Activated T-helper 17 cell treated with anti-CD3 and anti-CD28 coated beads, Interleukin-2, amount 50 U/mL, for 72 hours (primary cell): ENCODE measurements at places on chromosomes 13 and 19.

- no peak for ATAC-seq
Observed at GRCh38 chr19:16586991-16587832, 15.0 kb upstream of the SLC35E1 start.

- no peak for ATAC-seq
Observed at GRCh38 chr13:83613524-83613923, 268.8 kb downstream of the SLITRK1 start.

DNA sequence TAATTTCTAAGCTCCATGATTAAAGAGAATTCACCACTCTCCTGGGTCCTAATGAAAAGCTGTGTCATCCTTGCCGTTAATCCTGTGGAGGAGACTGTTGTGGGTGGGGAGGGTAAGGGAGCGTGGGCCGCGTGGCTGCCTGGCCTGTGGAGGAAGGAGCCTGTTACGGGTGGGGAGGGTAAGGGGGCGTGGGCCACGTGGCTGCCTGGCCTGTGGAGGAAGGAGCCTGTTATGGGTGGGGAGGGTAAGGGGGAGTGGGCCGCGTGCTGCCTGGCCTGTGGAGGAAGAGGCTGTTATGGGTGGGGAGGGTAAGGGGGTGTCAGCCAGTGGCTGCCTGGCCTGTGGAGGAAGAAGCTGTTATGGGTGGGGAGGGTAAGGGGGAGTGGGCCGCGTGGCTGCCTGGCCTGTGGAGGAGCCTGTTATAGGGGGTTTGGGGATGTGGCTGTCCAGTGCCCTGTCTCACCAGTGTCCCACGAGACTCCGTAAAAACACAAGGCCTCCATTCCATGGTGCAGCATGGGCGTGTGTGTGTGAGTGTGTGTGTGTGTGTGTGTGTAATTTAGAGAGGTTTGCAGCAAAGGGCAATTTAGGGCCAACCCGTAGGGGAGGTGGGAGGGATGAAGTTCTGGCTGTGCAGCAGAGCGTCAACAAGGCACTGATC, 15.6 kb upstream of the DCUN1D2 start:
- ATAC-seq = no peak

GRCh38 chr13:77269141-77269540, 57.8 kb downstream of the MYCBP2 start:
- ATAC-seq = no peak

DNA sequence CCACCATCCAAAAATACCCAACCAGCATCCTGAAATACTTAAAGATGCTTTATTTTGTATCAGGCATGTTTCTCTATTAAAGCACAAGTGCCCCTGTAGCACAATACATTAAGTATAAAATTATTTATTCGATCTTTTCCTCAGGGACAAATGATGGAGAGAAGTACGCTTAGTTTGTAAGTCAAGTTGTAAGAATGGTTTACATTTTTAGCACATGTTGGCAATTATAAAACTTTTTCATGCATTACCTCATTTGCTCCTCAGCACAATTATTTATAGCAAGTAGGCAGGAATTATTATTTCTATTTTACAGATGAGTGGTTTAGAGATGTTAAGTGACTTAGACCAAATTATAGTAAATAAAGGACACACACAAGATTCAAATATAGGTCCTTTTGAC, 232.6 kb upstream of the HTR2A start:
- ATAC-seq = no peak

DNA sequence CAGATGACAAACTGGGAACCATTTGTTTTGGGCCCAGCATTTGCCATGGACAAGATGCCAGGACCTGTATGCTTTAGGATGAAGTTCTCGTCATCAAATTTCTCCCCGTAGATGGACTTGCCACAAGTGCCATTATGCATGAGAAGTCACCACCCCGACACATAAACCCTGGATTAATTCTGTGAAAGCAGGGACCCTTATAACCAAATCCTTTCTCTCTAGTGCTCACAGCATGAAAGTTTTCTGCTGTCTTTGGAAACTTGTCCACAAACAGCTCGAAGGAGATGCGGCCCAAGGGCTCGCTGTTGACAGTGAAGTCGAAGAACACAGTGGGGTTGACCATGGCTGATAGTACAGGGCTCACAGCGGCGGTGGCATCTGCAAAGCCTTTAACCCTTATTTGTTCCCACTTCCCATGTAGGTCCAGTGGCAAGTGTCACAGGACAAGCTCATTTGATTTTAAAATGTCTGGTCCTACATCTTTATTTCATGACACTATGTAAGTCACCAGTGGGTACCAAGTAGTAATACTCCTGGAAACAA, 75.2 kb upstream of the MIR17HG start:
- no peak for ATAC-seq

DNA sequence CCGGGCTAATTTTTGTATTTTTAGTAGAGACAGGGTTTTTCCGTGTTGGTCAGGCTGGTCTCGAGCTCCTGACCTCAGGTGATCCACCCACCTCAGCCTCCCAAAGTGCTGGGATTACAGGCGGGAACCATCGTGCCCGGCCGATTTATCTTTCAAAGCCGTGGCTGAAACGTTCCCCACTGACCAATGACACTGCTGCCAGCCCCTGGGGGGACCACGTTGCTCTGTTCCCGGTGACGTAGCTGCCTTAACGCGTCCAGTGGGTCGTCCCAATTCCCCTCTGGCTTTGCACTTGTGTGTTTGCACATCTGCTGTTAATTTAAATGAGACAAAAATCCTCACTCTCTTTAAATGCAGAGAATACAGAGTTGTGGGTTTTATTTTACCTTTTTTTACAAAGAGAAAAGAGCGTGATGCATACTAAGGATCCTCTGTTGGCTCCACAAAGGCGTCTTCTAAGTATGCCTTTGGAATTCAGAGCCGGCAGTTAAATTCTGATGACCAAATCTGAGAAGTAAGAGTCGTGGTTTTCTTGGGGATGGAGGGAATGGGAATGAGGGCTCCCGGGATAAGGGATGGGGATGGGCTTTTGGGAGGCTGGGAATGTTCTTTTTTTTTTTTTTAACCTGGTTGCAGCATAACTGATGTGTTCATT, 18.6 kb upstream of the LMTK3 start:
- ATAC-seq = no peak

GRCh38 chr19:55437410-55437809, 5.7 kb downstream of the SHISA7 start:
- ATAC-seq = no peak

DNA sequence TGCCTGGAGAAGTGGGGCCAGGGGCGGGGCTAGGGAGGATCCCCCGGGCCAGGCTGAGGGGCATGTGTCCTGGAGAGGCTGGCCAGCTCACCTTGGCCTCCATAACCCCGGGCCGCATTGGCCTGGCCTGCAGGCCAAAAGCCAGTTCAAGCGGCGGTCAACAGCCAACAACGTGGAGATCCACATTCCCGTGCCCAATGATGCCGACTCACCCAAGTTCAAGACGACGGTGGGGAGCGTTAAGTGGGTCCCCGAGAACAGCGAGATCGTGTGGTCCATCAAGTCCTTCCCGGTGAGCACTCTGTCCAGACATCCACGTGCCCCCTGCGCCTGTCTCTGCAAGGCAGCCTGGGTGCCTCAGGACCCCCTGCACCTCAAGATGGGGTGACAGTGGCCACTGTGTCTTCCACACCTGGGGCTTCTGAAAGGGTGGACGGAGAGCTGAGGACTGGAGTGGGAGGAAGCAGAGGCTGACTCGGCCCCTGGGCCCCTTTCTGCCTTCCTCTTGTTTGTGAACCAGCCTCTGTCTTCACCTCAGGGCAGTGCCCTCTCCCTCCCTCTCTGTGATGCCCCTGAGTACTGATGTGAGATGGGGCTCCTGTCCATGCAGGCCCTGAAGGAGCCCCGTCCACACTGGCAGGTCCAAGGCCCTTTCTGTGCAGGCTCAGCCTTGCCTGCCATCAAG, 31.1 kb downstream of the AP1M1 start:
- ATAC-seq = no peak

DNA sequence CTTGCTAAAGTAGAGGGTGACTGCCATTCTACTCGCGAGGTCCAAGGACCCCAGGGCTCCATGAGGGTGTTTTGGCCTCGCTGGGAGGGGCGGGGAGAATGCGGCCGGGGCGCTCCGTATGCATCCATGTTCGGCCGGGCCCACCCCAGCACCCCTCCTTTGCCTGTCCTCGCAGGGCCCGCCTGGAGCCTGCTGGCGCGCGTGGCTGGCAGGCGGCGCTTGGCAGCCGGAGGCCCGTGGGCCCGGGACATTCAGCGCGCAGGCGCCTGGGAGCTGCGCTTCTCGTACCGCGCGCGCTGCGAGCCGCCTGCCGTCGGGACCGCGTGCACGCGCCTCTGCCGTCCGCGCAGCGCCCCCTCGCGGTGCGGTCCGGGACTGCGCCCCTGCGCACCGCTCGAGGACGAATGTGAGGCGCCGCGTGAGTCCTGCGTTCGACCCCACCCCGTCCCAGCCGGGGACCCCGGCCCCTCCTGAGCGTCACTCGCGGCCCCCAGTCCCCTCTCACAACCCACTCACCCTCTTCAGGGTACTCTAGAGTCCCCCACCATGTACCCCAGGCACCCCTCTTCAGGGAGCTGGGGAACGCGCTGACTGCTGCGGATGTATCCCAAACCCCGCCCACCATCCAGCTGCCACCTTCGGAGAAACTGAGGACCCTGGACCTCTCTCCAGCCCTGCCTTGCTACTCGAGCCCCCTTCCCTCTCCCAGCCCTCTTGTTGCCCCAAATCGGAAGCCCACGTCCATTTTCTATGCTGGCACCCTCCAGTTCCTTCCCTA, 4.1 kb downstream of the DLL3 start:
- ATAC-seq = peak; percentile 63

GRCh38 chr13:32905063-32905863, 111.0 kb upstream of the KL start:
- peak; percentile 95 for ATAC-seq

DNA sequence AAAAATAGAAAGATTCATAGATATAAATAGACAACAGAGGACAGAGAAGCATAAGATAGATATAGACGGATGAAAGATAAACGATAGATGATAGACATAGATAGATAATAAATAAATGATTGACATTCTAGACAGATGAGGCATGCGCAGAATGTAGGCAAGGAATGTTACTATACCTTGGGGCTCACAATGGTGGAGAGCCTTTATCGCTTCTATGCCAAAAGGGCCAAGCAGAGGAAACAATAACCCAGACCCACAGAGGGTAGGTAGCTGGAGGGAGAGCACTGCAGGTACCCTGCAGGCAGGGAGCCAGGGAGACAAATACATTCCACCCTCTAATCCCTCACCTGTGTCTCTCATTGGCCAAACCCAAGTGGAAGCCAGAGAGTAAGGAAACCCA, 44.4 kb downstream of the NOTCH3 start:
- no peak for ATAC-seq

DNA sequence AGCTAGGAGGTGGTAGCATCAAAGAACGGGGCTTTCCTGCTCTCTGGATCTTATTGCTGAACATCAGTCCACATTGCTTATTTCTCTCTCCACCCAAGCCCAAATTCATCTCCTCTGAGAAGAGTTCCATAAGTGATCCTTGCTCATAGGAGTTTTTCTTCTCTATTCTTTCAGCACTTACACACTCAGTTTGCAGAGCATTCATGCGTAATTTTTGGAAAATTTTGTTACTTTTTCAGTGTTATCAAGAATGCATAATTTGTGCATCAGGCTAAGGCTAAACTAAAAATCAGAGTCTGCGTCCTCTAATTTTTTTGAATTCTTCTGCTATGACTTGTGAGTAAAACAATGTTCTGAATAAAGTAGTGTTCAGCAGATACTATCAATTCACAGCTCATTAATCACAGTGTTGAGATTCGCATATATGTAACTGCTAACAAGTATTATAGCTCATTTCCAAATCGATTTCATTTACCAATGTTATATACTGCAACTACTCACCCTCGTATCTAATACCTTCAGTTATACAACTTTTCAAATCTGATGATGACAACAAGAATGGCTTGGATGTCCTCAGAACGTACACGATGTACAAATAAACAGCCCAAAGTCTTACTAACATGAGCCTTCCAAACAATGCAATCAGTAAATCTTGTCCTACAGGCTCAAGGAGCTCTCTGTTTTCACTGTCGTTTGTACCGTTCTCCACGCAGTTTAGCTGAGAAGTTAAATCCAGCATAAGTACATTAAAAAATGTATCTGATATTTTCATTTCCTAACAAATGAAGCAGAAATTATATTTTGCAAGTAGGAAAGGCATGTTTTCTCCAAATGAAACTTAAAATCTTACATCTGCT, 36.4 kb upstream of the STARD13 start:
- no peak for ATAC-seq

DNA sequence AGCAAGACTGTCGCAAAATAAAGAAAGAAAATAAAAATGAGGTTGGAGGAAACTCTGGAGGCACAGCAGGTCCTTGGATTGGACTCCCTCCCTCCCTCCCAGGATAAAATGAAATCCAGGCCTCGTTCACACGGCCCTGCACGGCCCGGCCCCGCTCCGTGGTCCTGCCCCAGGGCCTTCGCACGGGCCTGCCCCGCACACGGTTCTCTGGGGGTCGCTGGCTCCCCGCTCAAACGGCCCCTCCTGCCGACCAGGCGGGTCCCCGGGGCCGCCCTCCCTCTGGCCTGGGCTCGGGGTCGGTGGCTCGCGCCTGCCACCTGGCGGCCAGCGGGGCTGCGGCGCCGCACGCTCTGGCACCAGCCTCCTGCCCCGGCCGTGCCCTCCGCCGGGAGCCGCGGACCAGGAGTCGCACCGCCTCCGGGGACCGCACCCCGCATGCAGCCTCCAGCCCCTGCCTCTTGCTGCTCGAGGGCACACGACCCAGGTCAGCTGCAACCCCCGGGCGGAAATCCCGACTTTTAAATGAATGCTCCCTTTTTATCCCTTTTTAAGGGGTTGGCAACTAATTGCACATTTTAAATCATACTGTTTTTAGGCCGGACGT, 1.5 kb upstream of the WDR18 start:
- ATAC-seq = peak; percentile 87

DNA sequence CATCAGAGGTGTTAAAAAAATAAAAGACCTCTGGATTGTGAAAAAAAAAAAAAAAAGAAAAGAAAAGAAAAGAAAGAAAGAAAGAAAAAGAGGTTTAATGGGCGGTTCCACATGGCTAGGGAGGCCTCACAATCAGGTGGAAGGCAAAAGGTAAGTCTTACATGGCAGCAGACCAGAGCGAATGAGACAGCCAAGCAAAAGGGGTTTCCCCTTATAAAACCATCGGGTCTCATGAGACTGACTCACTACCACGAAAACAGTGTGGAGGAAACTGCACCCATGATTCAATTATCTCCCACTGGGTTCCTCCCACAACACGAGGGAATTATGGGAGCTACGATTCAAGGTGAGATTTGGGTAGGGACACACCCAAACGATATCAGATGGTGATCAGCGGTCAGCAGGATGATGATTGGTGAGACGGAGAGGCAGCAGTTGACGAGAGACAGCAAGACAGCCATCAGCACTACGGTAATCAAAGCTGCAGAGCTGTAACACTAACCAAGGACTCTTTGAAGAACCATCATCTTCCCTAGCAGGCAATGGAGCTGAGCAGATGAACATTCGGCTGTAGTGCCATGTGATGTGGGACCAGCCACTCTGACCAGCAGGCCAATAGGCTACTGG, 3.9 kb upstream of the CD209 start:
- peak; percentile 97 for ATAC-seq

- no peak for ATAC-seq
Observed at GRCh38 chr13:57918913-57919312, 287.4 kb downstream of the PCDH17 start.

DNA sequence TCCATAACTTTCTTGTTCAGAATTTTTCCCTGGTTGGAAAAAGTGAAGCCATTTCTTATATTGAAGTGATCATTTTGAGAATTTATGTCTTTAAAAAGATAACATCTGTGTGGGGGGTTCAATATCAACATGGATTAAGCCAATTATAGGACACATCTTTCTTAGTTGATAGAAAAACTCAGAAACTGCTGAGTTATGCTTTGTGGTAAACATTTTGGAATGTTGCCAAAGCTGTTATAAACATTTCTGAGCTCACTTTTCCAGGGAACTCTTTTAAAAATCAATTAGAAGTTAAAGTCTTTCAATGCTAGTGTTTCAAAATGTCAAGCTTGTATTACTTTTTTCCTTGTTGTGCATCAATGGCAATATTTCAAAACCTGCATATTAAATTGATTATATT, 248.8 kb downstream of the DACH1 start:
- ATAC-seq = no peak
